ENCODE measurements at places on chromosomes 16 and 17.

GRCh38 chr17:43070872-43071271, 45.8 kb downstream of the RND2 start:
- no peak for DNase-seq

DNA sequence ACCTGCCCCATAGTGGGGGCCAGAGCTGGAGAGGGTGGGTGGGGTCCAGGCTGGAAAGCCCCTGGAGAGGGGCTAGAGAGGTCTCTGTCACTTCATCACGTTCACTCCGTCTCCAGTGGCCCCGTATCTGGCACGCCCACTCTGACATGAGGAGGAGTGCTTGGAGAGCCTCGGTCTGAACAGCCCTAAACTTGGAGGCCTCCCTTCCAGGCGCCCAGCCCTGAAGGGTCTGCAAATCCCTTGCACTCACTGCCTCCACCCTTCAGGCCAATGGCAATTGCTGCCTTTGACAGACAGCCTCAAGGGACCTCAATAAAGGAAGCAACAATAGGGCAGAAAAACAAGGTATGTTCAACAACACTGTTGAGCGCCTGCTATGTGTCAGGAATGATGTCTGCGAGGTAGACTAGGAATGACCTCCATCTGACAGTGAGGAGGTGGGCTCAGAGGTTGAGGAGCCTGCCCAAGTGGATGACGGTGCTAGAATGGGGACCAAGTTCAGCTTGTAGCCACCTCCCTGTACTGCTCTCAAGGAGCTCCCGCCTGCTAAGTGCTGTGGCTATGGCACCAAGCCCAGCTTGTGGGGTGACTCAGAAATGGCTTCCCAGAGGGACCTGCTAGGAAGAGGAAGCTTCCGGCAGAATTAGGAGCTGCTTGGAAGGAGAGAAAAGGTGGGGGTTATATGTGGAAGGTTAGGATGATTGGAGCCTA, 2.9 kb upstream of the EPX start:
- peak; percentile 11 for DNase-seq

- DNase-seq, result peak; percentile 24
These were observed 236.3 kb downstream of the SEC14L1 start for GRCh38 chr17:77376795-77377709.

DNA sequence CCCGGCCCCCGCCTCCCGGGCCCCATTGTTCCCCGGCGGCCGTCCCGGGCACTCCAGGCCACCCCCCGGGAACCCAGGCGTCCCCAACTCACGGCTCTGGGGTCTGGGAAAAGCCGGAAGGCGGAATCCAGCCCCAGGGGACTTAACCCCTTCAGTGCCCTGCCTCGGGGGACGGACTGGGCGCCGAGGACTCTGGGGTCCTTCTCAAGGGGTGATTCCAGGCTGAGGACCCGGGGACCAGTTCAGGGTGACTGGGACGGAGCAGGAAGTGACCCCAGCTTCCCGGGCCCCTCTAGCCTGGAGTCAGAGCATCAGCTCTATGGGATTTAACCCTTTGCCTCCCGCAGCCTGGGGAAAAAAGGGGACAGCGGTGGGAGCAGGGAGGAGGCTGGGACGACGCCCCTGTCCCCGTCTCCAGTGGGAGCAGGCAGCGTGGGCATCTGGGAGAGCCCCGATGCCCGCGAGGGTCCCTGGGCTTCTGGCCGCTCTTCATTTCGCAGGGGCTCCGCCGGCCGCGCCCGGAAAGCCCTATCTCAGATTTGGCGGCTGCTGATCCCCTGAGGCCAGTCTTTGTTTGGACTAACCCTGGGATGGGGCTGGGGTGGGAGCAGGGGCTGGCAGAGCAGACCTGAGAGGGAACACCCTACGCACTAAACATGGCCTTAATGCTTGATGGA, at the start of gene ZNF629:
Gene ZNF629, minus strand, starts transcription at position 270 of the 677 bp plus-strand sequence. CDS start 2,723 bp downstream, outside the sequence.
- peak; percentile 19 for DNase-seq
